ENCODE measurements at places on chromosomes 7 and 10. TPM values are rescaled to one million over a fixed set of nuclear protein-coding genes. Genes with fewer than 3 reads are reported as not detected.

AEBP1 gene
- 35.7 TPM for total RNA-seq

DNA sequence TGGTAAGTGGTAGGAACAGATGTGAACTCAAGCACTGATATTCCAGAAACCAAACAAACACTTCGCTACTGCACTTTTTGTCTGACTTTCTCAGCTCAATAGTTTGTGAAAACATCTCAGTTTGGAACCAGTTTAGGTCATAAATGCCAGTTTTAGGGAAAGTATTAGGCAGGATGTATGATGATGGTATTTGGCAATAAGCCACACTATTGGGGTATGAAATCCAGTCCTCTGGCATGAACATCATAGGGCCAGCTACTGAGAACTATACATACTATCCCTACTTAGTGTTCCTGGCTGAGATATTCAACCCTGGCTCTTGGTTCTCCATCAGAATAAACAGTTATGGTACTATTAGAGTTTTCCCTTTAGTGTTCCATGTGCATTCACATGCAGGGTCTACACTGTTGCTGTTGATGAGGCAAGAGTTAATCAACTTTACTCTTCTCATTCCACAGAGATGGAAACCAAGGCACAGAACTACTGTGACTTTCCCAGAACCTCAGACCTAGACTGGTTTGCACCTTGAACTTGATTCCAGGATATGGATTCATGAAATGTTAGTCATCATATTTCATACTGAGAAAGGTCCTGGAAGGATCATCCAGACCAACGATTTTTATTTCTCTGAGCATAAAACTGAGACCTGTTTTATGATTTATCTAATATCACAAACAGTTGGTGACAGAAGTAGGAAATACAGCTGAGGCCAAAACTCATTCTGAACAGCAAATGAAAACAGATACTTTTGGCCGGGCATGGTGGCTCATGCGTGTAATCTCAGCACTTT is 20.0 kb upstream of the IFIT2 start:
- no peak for DNase-seq

MDFIC gene
- 119 TPM for total RNA-seq

CTTNBP2 gene
- total RNA-seq, result 0.08 TPM

DNA sequence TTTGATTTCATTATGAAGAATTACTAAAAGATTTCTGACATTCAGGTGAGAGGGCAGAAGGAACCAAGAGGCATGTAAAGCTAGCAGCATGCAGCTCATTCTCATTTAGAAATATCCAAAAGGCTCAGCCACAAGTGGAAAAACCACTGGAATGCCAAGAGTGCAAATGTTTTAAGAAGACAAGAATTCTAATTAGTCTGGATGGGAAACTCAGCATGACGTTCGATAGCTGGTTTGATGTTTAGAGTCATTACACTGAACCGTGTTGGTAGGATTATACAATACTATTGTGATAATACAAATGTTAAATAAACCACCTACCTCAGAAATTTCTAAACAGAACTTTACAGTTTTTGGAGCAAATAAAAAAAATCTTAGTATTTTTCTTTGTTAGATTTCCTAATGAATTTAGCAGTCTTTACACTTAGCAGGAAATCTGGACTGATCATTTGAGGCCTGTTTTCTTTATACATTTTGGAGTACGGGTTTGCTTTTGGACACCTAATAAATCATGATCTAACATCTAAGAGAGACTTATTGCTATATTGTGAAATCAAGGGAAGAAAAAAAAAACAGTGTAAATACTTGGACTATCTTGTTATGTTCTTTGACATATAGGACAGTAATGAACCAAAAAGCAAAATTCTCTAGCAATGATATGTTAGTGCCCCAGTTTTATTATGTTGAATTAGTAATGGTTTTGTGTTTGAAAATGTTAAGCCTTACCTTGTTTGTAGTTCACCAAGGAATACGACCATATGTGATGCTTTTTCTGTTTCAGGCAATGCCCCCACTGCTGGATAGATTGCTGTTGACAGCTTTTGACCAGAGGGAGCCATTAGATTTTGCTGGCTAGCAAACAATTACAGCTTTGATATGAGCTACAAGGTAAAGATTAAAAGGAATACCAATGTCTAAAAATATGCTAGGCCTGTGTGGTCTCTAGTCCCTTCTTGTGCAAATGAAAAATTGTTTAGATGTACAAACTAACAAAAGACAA is 354.1 kb upstream of the SEMA3A start:
- no peak for DNase-seq

Data from activated T-cell treated with anti-CD3 and anti-CD28 coated beads, Interleukin-2, amount 50 U/mL, for 4 hours (primary cell).